ENCODE measurements at places on chromosomes 2 and 18. TPM values are rescaled to one million over a fixed set of nuclear protein-coding genes. Genes with fewer than 3 reads are reported as not detected.

Gene ZEB2
- total RNA-seq: 90.4 TPM

Gene HOXD10
- total RNA-seq: not detected

Gene PRKAG3
- total RNA-seq: 0.40 TPM

Gene CHRNG
- not detected for total RNA-seq

Gene TMEFF2
- total RNA-seq: 0.26 TPM

Gene FSIP2
- total RNA-seq: 0.06 TPM

Gene GPAT2
- 5.8 TPM for total RNA-seq

Gene CRYBA2
- total RNA-seq: not detected

Gene ANKRD36B
- total RNA-seq: 19.8 TPM

Gene IMPA2
- total RNA-seq: 3.3 TPM

Gene FAM110C
- total RNA-seq: under 0.01 TPM

Gene DSC1
- not detected for total RNA-seq

Gene CD8A
- not detected for total RNA-seq

Gene RPL31
- 1,473 TPM for total RNA-seq

Gene RAB11FIP5
- total RNA-seq: 52.2 TPM

Gene ACTR1B
- total RNA-seq: 58.3 TPM

Gene UGT1A1
- total RNA-seq: not detected

Gene DSG4
- not detected for total RNA-seq

Gene VSNL1
- 0.06 TPM for total RNA-seq

Gene APOB
- total RNA-seq: under 0.01 TPM

Gene GAREM2
- total RNA-seq: 0.53 TPM

Gene ELOA2
- not detected for total RNA-seq
